Hypothalamus (tissue), 51 donors: ENCODE measurements at places on chromosomes 4 and X.

DNA sequence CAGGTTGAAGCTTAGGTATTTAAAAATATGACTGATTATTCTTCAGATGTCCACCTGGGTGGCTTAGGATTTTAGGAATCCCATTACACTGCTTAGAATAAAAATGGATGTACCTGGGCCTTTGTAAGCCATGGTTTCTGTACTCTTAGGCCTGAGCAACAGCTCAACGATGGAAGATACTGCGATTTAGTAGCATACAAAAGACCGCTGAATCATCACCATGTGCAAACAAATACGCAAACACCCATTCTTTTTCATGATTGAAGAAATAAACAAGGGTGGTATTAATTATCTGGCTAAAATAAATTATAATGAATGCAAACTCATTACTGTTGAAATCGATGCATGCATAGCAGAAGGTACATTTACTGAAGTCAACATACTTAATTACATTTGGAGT is 188.9 kb downstream of the ZNF330 start:
- DNase-seq: no peak

GRCh38 chr4:137749466-137749865 is 217.2 kb upstream of the PCDH18 start:
- DNase-seq: no peak

- DNase-seq: peak; percentile 19
Observed at GRCh38 chrX:110412971-110413726, 54.5 kb downstream of the RTL9 start.

DNA sequence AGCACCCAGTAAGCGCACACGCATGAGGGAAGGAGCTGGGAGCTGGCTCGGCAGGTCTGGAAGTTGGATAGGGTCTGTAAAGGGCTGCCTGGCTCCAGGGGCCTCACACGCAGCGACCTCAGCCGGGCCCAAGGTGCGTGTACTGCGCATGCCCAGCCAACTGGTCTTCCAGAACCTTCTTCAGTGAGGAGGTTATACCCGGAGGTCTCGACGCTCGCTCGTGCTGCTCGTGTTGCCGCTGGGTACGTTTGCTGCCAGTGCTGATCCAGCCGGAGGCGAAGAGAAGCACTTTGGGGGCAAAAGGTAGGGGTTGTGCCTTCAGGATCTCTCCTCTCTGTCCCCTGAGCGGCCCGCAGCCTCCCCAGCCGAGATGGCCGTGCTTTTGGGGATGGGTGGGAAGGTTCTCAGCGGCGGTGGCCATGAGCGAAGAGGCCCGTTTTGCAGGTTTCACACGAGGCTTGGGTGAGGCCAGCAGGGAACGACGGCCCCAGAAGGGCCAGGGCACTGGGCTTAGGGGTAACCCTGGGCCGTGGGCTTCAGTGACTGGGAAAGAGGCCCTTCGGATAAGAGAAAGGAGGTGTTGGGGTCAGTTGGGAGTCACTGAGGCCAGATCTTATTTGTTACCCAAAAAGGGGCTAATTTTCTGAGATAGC is 3.8 kb upstream of the CXCL9 start:
- no peak for DNase-seq

DNA sequence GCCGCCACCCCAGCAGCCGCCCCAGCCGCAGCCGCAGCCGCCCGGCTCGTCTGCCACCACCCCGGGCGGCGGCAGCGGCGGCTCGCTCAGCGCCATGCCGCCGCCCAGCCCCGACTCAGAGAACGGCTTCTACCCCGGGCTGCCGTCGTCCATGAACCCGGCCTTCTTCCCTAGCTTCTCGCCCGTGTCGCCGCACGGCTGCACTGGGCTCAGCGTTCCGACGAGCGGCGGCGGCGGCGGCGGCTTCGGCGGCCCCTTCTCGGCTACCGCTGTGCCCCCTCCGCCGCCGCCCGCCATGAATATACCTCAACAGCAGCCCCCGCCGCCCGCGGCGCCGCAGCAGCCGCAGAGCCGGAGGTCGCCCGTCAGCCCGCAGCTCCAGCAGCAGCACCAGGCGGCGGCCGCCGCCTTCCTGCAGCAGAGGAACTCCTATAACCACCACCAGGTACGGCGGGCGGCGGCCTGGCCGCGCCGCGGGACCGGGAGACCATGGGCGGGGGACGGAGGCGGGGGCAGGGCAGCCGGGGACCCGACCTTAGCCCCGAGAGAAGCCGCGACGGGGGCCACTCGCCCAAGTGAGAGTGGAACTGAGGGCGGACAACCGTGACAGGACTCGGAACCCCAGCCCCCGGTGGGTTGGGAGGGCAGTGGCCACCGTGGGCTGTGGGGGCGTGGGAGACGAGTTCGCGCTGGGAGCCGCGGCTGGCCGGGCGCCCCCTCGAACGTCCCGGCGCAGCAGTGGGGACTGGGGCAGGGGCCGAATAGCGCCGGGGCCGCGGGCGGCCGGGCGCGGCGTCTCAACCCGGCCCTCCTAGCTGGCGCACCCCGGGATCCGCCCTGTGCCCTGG is 1.8 kb downstream of the CPEB2 start:
- peak; percentile 32 for DNase-seq

- no peak for DNase-seq
Observed at GRCh38 chr4:6380746-6381410, 91.5 kb downstream of the PPP2R2C start.

GRCh38 chrX:154121207-154121606 is 22.8 kb upstream of the OPN1LW start:
- DNase-seq: no peak

GRCh38 chrX:120735966-120736365 is 106.1 kb upstream of the C1GALT1C1 start:
- no peak for DNase-seq

DNA sequence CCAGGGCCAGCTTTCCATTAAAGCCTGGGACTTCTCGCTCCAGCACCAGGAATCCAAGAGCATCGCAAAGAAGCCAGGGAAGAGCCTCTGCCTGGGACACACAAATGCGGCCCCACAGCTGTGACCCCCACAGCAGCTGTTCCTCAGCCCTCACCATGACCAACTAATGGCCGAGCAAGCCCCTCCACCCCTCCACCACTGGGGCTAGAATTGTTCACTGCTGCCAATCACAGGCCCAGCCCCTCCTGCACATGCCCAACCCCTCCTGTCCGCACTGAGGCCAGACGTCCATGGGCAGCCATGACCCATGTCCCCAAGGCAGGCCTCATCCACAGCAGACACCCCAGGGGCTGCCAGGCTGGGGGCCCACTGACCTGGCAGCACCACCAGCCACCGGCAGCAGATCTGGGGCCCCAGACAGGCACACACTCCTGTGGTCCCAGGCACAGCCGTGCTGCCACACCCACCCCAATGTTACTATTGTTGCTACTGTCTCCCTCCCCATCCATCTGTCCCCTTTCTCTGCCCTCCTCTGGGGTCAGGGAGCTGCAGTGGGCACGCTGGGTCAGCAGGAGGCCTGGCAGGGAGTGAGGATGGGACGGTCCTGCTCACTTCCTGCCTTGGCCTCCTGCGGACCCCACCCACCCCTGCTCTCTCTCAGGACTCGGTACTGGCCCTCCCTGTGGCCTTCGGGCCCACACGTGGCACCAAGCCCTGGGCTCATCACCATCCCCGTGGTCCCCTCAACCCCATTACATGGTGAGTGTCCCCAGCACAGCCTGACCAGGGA is 56.0 kb downstream of the ZFYVE28 start:
- DNase-seq: no peak

DNA sequence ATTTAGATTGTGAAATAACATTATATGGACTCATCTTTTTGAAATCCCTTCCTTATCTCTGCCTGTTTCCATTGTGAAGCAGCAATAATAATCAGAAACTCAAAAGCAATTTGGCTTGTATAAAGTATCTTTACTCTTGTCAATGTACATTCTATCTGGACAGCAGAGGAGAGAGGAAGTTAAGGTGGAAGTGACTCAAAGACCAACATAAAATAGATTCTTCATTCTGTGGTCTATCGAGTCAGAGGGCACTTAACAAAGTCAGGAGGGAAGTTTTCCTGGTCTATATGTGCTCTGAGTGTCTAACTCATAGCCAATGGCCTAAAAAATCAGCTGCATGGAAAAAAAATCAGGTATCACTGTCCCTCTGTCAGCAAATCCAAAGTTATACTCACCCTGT is 155.5 kb downstream of the EMCN start:
- DNase-seq: no peak

GRCh38 chr4:153522802-153523094 is 56.6 kb downstream of the TMEM131L start:
- DNase-seq: no peak

- DNase-seq: no peak
Observed at GRCh38 chr4:32106767-32107166, 1386.6 kb downstream of the PCDH7 start.

DNA sequence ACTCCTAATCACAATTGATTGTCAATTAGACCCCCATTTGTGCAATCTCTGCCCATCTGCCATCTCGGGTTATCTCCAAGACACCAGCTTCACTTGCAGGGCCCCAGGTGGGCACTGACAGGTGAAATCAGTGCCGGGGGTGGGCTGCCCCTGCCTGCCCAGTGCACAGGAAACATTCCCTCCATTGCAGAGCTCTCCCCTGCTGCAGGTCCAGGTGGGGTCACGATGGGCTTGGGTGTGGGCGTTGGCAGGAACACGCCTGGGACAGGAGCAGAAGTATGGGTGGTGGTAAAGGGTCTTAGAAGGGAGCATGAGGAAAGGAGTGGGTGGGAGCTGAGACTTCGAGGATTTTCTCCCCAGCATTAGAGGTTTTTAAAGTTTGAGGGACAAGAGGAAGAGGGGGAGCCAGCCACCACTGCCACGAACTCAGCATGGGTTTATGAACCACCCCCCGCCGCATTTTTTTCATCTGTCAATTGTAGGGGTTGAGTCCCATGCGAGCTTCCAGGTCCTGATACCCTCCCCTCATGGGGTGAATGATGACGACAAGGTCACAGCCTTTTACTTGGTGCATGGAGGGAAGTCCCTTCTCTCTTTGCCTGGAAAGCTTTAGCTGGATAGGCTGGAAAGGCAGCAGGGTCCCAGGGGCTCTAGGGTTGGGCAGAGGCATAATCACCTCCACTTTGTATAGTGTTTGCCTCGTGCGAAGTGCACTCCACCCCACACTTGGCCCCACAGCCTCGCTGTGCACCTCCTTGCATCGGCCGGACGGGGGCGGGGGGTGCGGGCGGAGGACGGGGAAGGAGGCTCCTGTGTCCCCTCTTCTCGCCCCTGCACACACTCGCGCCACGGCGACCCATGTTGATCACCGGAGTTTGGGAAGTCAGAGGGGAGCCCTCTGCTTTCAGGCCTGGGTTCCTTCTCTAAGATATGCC is 3.5 kb upstream of the NKX1-1 start:
- DNase-seq: no peak

DNA sequence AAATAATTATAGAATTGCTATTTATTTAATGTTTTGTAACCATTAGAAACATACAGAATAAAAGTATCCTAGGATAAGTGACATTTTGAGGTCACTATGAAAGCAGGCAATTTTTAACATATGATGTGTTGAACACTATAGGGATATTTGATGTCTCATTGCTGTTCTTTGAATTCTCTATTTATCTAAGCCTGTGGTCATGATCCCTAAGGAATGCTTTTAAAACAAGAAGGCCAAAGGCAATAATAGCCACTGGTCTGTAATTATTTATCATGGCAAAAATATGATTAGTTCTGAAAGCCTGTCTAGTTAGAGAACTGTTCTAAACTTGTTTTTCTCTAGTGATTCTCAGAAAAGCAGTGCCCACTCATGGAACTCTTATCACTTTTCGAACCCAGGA is 186.6 kb downstream of the RPA4 start:
- no peak for DNase-seq

DNA sequence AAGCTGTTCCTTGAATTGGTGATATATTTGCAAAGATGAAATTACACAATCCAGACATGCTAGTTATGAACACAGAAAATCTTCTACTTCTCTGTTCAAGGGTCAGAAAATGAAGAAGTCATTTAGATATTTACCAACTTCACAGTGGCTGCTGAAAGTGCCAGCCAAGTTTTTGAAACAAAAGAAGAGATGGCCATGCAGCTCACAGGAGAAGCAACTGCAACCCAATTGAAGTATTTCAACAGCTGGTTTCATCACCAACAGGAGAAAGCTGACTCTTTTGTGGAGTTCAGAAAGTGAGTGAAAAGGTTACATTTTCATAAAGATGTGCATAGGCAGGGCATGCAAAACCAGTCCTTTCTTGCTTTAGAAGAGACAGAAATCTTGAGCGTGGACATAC is 70.1 kb upstream of the LSM6 start:
- DNase-seq: no peak

GRCh38 chr4:188220006-188220405 is 80.8 kb downstream of the TRIML1 start:
- DNase-seq: no peak

- no peak for DNase-seq
Observed at GRCh38 chrX:24464498-24464835, 619 bp upstream of the PDK3 start.

- no peak for DNase-seq
Observed at GRCh38 chr4:83282049-83282535, 2.5 kb downstream of the COQ2 start.

- DNase-seq: no peak
Observed at GRCh38 chrX:47221756-47222155, 3.3 kb downstream of the CDK16 start.

DNA sequence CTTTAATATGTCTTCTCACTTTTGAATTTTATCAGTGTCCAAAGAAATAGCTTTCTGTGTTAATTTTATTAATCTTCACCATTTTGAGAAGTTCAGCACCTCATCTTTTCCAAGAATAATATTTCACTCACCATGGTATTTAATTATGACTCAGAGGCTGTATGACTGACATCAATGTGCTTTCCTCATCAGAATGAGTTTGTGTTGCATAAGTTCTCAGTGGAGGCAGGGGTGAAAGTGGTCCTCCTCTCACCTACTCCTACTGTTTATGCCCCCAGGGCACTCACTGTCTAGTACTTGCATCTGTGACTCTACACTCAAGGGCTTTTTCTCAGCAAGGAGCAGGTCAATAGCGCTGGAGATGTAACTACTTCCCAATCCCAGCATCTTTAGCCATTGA is 905.3 kb upstream of the INTU start:
- DNase-seq: no peak

- no peak for DNase-seq
Observed at GRCh38 chrX:133813971-133814370, 171.4 kb downstream of the GPC3 start.

- no peak for DNase-seq
Observed at GRCh38 chrX:129123795-129124194, 399.5 kb downstream of the SMARCA1 start.

- no peak for DNase-seq
Observed at GRCh38 chr4:44638091-44638490, 13.3 kb downstream of the YIPF7 start.

DNA sequence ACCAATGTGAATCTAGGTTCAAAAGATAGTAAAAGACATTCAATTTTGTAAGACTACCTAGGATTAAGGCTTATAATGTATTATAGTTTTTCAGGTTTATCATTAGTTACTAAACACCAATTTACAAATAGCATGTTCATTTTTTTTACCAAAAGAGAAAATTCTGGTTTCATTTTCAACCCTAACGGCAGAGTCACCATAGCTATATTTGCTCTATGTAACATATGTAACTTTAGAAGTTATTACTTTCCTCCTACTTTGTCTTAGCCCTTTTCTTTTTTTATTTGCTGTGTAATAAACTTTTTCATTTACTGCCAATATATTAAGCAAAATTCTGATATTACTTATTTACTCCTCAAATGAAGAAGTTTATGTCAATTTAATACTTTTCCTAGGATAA is 639.6 kb downstream of the ARAP2 start:
- DNase-seq: no peak
